NCI-H2171 treated with DMSO at 0.1 percent for 48 hours (cell line): ENCODE measurements at places on chromosomes 3 and 15.
A peak's percentile ranks its signal among the peaks of the same experiment; 100 is the strongest.

GRCh38 chr3:143298886-143299535 is 179.4 kb downstream of the CHST2 start:
- no peak for DNase-seq

DNA sequence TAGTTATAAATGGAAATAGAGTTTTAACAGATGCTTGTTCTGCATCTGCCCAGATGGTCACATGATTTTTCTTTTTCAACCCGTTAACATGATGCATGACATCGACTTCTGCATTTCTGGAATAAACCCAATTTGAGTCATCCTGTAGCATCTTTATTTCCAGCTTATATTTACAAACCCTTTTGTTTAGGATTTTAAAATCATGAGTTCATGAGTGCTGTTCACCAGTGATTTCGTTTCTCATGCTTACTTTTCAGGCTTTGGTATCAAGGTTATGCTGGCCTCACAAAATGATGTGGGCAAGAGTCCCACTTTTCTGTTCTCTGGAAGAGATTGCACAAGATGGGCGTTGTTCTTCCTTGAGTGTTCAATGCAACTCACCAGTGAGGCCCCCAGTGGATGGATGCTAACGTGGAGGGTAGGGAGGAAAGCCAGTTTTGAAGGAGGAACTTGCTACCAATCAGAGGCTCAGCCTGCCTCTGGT is 5.2 kb downstream of the HRH1 start:
- no peak for DNase-seq

DNA sequence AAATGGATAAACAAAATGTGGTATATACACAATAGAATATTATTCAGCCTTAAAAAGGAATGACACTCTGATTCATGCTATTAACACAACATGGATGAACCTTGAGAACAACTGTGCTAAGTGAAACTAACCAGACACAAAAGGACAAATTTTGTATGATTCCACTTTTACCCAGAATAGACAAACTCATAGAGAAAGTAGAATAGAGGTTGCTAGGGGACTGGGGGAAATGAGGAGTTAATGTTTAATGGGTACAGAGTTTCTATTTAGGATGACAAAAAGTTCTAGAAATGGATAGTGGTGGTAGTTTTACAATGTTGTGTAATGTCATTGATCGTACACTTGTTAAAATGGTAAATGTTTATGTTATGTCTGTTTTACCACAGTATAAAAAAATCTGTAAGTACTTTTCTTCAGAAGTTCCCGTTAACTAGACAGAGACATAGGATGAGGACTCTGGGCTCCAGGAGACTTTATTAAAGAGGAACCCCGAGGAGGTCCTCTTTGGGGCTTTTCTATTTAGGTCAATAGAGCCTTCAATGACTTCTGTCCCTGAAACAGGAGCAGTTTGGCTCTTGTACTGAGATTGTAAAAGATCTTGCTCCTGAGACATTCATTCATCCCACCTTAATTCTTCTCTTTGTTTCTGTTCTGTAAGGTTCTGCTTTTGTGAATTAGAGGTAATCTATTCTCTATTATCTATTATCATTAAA is 24.5 kb downstream of the ABHD6 start:
- no peak for DNase-seq

DNA sequence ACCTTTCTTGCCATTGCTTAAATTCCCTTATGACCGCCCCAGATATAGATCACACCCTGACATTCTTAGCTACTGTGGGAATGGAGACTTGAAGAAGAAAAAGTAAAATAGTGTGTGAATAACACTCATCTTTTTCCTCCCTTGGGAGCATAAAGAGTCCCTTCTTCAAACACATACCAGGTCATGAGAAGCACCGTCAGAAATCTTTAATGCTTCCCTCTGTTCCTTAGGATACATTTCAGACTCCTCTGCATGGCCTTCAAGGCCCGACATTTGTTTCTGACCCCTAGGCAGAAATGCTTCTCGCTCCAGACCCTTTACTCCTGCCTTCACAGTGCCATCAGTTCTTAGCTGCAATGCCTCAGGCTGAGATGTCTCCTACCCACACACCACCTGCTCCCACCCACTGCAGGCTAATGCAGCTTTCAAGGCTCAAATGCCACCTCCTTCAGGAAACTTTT is 143.8 kb upstream of the IL12A start:
- DNase-seq: no peak

DNA sequence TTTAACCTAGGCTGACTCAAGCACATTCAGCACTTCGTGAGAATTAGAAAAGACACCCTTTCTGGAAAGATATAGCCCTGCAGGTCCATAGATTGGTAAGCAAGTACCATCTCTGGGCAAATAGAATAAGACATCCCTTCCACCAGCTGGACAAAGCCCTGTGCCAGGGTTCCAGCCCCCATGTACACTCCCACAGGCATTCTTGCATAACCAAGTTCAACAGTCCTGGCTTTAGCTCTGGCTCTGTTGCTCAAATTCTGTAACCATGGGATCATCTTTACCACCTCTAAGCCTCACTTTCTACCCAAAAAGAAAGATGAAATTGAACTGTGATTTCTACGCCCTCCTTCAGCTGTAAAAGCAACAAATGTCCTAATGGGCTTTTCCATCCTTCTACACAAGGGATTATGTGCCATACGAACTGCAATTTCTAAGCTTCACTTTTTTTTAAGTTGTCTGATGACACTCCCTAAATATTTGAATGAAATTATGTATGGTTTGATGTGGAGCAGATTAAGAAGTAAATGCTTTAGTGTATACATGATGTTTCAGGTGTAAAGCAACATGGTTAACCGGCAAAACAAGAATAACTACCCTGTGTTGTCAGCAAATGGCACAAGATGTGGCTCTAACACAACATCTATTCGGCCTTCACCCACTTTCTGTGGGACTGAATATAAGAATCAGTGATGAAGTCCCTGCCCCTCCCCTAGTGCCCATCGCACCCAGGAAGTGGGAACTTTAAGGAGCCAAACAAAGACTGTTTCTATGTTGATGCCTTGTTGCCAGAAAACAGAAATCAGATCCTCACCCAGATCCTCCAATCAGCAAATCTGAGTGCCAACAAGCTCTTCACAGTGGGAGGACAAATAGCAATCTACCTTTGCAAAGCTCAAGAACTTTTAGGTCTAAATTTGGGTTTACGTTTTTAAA is 165.7 kb downstream of the P3H2 start:
- DNase-seq: no peak

DNA sequence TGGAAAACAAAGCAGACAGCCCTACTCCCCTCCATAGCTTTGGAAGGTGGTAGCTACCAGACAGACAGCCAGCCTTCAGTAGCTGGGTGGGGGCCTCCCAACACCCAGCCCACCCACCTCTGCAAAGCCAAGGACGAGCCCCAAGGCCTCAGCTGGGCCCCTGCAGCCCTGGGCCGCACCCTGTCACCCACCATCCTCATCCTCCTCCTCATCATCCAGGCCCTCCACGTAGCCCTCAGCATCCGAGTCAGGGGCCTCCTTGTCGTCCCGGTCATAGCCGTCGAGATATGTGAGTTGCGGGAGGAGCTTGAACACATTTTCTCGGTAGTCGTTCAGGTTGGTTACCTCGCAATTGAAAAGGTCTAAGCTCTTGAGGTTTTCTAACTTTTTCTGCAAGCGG is 36.5 kb downstream of the ANP32A start:
- no peak for DNase-seq

- peak; percentile 28 for DNase-seq
Measured at GRCh38 chr3:138849222-138849940, 14.7 kb upstream of the PIK3CB start.

- DNase-seq: no peak
Measured at GRCh38 chr3:18250991-18251390, 174.1 kb downstream of the SATB1 start.

- no peak for DNase-seq
Measured at GRCh38 chr3:49034650-49035049, 5.5 kb upstream of the IMPDH2 start.

DNA sequence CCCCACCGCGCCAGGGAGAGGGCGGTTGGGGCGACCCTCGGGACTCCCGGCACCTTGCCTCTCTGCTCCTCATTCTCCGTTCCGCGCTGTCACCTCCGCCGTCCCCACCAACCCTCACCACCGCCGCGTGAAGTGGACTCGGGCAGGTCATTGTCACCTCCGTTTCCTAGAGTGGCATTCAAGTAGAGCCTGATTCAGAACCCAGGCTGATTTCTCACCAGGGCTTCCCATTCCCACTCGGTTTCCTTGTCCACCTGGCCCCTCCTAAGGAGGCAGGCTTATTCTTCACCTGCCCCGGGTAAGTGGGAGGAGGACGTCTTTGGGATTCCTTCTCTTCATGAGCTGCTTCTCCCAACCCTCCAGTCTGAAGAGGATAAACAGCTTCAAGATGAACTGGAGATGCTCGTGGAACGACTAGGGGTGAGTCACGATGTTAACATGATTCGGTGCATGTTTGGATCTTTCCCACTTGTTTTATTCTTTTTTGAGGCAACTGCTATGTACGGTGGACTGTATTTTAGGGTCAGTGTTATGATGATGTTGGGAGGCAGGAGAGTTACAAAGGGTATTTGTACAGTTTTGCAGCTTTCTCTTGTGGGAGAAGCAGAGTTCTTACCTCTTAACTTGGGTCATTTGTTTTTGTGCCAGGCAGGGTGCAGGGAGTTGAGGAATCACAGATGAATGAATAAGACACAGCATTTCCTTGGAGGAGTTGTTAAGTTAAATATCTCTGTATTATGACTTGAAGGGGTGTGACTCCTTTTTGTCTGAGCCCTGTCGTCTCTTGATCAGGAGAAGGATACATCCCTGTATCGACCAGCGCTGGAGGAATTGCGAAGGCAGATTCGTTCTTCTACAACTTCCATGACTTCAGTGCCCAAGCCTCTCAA is 692 bp downstream of the PSMD2 start:
- no peak for DNase-seq
